ENCODE measurements at places on chromosomes 1 and 21.

- DNase-seq, result no peak
Observed at GRCh38 chr1:185152187-185152767, 4.5 kb downstream of the TRMT1L start.

DNA sequence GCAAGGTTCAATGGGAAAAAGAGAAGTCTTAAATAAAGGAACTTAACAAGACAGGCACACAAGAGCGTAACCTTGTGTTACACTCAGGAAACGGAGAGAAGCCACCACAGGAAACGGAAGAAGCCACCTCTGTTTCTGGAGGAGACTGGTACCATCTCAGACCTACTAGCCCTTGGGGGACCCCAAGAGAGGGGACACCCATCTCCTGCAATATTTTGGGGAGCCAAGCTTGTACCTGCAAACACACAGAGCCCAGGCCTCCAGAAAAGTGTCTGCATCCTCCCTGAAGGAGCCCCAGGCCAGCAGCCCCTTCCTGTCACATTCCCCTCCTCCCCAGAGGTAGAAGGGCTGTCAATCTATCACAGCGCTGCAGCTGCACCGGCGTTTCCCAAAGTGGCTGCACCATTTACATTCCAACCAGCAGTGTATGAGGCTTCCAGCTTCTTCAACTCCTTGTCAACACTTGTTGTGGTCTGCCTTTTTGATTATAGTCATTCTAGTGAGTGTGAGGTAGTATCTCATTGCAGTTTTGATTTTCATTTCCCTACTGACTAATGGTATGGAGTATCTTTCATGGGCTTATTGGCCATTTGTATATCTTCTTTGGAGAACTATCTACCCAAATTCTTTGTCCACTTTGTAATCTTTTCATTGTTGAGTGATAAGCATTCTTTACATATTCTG, 23.0 kb upstream of the PADI1 start:
- DNase-seq, result no peak

DNA sequence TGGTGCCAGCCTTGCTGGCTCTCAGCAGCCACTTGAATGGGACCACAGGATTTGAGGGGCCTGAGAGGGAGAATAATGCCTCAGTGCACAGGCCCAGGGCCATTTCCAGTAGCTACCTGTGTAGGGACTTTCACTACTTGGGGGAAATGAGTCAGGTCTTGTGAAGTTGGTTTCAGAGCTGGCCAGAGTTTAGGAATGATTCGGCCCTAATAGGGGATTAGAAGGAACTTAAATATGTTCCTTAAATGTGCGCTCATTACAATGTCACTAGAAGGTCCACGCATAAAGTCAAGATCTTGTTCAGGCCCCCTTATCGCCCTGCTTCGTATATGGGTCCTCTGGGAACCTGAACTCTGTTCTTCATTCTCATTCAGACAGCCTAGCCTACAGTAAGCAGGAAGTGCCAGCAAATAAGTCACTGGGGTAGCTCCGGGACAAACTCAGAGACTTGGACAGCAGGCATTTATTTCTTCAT, 5.6 kb upstream of the AKR1A1 start:
- DNase-seq, result no peak

DNA sequence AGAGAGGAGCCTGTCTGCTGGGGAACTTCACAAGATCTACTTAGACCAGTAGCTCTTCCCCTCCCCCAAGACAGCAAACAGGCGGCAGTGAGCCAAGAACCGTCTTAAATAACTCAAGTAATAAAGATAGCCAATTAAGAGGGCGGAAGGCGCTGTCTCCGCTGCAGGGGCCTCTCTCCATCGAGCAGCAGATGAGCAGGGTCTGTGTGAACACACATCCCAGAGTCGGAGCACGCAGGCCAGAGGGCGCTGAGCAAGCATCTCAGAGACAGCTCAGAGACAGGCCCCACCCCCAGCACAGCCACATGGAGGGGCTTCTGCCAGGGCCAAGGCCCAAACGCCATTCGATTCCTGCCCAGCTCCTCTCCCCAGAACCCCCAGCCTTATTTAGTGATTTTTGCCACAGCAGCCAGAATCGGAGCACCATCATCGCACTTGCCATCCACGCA, 11.1 kb downstream of the IFFO2 start:
- no peak for DNase-seq

DNA sequence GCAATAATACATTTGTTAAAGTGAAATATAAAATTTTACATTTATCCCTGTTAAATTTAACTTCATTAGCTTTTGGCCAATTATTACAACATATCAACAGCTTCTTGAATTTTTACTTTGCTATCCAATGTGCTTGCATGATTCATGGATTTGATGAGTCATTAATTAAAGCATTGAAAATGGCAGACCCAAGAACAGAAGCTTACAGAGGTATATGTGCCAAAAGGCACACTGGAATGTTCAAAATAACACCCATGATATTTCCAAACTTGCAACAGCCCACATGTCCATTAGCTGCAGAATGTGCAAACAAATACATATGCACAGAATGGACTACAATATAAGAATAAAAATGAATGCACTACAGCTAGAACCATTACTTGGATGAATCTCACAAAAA, 76.4 kb upstream of the MAN1A2 start:
- DNase-seq, result no peak

DNA sequence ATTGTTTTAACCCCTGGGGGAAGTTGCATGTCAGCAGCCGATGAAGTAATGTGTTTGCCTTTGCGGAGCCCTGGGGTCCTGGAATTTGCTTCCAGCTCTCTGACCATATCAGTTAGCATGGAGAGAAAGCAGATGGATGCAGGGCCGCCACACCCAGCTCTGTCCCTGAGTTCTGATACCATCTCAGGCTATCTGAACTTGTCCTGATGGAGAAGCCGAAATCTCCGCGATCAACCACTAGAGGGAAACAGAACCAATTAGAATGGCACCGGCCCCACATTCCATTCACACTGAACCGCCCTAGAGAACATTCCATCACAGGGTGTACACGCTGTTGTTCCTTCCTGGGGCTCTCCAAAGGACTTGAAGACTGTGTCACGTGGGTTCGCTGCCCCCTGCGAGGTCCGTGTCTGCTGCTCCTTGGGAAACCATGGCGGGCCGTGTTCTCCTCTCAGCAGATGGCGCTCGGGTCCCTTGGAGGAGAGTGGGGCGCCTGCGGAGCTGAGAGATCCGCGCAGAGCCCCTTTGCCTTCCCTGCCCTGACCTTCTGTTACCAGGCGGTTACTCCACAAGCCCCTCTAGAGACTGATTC, 75.4 kb downstream of the ABCA4 start:
- DNase-seq, result peak; percentile 14

DNA sequence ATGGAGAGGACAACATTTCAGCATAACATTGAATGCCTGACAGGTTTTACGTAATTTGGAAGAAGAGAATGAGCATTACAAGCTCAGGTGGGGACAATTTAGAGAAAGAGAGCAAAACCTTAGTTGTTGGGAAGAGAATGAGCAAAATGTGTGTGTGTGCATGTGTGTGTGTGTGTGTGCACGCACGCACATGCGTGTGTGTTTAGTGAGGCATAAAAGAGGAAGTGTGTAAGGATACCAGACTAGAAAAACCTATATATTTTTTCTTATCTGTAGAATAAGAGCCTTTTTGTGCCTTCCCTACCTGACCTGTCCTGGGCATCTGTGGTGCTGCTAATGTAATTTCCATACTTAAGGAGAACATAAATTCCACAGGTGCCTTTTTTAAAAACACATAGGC, 99.0 kb upstream of the PLXNA2 start:
- no peak for DNase-seq

GRCh38 chr1:34405266-34405959, 228.7 kb downstream of the C1orf94 start:
- DNase-seq, result no peak

DNA sequence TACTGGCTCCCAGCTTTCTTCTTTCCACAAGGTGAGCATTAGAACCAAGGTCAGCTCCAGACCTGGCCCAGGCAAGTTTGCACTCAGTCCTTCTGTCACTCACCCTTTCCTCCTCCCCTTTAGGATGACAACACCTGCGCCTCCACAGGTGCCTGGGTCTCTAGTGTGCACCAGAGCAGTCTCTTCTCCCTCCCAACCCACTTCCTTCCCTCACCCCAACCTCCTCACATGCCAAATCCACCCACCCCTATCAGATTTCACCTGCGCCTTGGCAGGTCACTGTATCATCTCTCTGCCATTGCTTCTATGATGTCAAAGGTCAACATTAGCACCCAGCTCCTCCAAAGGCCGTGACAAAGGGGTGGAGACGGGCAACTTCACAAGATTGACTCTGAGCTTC, 38.0 kb downstream of the LBR start:
- no peak for DNase-seq

DNA sequence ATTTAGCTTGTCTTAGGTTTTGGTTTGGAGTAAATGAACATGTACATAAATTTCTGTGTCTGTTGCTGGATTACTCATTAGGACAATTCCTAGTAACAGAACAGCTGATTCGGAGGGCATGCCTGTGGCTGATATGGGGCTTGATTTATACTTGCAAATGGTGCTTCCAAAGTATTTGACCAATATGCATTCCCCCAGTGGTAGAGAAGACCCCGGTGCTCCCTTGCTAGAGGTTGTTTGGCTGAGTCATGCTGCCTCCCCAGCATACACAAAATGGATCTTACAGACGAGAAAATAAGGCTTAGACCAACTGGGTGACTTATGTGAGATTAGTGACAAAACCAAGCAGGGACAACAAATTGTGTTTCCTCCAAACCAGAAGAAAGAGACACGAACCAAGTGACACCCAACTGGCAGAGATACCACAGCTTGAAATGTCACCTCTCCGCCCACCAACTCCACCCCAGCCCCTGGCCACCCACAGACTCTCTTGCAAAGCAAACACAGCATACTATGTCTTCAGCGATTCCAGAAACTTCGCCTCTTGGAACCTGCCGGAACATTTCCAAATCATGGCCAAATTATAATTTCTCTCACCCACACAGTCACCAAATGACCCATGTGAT, 75.9 kb upstream of the ETS2 start:
- DNase-seq, result no peak

DNA sequence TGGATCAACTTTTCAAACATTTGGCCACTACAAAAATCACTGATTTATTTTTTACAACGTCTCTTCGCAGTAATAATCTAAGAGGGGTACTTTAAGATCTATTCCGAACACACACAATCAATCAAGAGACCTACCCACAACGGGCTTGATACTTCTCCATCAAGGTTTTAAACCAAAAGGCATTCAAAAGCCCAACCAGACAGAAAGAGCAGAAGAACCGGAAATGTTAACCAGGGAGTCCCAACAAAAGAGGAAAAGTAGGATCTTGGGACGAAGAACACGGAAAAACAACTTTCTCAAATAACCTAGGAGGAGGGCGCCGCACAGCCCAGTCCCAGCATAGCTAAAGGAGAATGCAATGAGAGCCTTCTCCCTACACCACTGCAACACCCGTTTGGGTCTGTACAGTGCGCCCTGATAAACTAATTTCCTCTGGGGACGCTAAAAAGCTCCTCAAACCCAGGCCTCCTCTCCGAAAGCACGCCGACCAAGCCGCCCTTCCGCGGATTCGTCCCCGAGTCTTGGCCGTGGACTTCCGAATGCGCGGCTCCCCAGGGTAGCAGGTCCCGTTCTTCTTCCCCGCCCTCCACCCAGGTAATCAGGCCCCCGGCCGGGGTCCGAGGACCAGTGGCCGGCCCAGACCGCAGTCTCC, 623 bp downstream of the RPL22 start:
- no peak for DNase-seq

DNA sequence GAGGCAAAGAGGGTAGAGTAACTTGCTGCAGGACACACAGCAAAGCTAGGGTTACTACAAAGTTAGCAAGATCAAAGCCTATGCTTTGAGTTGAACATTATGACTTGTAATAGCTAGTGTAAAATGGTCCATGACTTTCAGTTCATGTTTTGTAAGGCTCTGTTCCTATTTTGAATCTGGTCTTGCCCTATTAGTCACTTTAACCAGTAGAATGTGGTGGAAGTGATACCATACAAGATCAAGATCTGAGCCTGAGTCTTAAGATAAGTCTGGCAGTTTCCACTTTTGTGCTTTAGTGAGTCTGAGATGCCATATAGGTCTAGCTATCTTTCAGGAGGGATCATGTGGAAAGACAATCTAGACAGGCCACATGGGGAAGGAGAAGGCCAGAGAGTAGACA, 282.1 kb upstream of the BRINP3 start:
- no peak for DNase-seq

DNA sequence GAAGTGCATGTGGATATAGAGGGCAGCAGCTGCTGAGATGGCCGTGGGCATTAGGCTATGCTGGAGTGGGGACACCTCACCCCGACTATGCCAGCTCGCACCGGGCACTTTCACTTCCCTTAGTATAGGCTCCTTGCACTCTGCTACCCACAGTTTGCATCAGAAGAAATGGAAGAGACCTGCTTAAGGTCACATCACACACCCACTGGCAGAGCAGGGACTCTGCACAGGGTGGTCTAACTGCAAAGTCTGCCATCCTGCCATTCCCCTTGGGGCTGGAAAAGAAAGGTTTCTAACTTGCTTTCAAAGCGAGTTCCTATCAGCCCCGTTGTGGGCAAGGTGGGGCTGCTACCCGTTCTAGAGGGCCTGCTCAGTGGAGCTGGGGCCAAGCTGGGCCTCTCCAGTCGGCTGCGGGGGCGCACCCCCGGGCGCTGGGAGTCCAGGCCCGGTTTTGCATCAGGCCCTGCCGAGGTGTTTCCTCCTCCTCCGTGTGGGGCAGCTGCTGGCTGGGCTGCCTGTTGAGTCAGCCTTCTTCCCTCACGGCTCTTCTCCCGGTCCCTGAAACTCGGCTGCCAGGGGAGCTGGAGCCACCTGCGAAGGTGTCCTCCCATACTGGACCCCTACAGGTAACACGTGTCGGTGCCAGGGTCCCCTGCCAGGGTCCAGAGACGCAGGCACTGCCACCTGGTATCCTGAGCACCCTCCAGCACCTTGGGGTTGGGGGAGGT, at the start of gene SYTL1:
SYTL1 (plus strand) TSS at position 498 of the 728 bp plus-strand sequence. CDS start 3,313 bp downstream, outside the sequence.
- DNase-seq, result peak; percentile 61

DNA sequence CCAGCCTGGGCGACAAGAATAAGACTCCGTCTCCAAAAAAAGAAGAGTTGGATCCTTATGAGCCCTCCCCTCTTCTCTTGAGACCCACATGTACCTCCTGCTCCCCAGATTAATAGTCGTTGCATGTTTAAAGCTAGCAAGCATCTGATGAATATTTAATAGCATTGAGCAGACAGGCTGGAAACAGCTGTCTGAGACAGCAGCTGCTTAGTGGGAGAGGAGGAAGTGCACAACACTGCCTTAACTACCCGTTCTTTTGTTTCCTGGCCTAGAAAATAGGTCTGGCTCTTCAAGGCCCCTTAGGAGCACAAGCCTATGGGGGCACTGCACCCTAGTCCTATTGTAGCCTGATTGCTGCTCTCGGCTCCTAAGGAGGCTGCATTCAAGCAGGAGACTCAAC, 17.3 kb upstream of the TMEM39B start:
- no peak for DNase-seq

Data from bone marrow (tissue), 2 donors.